ENCODE measurements at places on chromosomes 5 and 9.

- no peak for DNase-seq
- H3K4me1 ChIP-seq, result no peaks in the 10 kb centered on the region
- no peaks in the 10 kb centered on the region for H3K36me3 ChIP-seq
These were observed 244.2 kb upstream of the RIOK2 start for GRCh38 chr5:97427235-97427634.

DNA sequence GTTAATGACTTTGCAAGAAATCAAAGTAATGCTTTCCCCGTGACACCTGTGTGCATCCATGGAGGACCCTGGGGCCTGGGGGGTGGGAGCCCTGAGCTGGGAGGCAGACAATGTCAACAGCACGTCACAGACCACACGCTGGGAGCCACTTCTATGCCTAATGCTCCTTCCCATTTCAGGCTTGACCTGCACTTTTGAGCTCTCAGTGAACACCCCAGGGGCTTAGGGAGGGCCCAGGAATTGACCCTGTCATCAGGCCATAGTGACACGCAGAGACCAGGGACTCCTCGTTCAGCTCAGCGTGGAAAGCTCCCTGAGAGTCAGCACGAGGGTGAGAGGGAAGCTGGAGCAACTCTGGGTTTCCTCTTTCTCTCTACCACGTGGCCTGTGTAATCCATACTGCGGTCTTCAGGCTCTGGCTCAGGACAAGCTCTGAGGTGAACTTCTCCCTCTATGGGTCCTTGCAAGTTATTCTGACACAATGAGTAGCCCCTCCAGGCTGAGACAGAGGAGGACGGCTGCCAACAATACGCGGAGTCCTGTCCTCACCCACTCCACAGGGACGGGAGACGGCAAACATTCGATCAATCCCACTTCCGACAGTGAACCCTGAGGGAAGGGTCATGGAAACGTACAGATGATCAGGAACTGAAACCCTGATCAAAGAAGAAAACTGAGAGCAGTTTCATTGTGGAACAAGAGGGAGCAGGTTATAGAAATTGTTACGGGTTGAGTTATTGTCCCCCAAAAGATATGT lies 130.8 kb upstream of the IRX4 start:
- no peaks in the 10 kb centered on the region for H3K4me1 ChIP-seq
- no peak overlapping the region for H3K27ac ChIP-seq
- DNase-seq, result no peak
- H3K27me3 ChIP-seq, result peaks cover 33% of the 10 kb centered on the region
- no peaks in the 10 kb centered on the region for H3K36me3 ChIP-seq

- H3K27me3 ChIP-seq, result peaks cover 25% of the 10 kb centered on the region
- H3K4me1 ChIP-seq, result no peaks in the 10 kb centered on the region
- DNase-seq, result peak; percentile 26
- no peak overlapping the region for H3K27ac ChIP-seq
- H3K36me3 ChIP-seq, result no peaks in the 10 kb centered on the region
These were observed 139.6 kb downstream of the CMYA5 start for GRCh38 chr5:79829260-79829659.

DNA sequence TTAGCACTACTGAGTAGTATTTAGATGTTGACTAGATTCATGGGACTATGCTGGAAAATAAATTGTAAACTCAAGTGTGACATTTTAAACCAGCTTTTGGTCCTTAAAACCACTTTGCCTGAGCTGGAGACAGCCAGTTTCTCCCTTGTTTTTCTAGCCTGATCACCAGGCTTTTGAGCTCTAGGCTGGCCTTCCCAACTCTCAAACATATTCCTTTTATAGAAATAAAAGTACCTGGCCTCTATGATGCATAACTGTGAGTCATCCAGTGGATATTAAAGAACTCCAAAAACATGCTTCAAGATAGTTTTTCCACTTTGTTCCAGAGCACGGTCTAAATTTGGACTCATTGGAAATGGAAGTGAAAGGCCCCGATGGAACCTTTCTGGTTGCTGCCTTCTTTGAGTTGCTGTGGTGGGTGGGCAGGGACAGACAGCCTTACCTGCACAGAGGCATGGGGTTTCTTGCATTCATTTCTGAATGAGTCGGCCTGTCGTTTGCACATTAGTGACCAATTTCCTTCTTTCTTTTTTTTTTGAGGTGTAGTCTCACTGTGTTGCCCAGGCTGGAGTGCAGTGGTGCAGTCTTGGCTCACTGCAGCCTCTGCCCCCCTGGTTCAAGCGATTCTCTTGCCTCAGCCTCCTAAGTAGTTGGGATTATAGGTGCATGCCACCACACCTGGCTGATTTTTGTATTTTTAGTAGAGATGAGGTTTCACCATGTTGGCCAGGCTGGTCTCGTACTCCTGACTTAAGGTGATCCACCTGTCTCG lies 43.1 kb downstream of the TRIO start:
- peaks cover 13% of the 10 kb centered on the region for H3K36me3 ChIP-seq
- peak overlapping the region; percentile 54 for H3K4me3 ChIP-seq
- peak overlapping the region; percentile 94 for H3K27ac ChIP-seq
- H3K4me1 ChIP-seq, result peaks cover 95% of the 10 kb centered on the region
- DNase-seq, result no peak

DNA sequence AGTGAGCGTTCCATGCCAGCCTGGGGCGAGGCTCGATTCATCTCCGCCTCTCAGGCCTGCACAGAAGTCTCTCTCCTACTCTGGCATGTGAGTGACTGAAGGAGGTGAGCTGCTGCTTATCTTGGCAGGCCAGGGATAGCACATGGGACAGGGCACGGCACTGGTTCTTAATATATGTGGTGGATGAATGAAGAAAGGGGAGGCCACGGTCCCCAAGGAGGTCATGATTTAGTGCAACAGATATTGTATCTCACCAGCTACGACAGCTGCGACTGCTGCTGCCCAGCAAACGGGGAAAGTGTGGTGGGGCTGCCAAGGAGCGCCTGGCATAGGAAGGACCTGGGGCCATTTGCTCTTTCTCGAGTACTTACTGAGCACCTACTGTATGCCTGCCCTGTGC lies 19.3 kb upstream of the MAPK9 start:
- H3K27ac ChIP-seq, result no peak overlapping the region
- no peaks in the 10 kb centered on the region for H3K4me1 ChIP-seq
- no peak for DNase-seq
- H3K27me3 ChIP-seq, result peaks cover 8% of the 10 kb centered on the region
- no peak overlapping the region for H3K4me3 ChIP-seq
- H3K36me3 ChIP-seq, result no peaks in the 10 kb centered on the region

DNA sequence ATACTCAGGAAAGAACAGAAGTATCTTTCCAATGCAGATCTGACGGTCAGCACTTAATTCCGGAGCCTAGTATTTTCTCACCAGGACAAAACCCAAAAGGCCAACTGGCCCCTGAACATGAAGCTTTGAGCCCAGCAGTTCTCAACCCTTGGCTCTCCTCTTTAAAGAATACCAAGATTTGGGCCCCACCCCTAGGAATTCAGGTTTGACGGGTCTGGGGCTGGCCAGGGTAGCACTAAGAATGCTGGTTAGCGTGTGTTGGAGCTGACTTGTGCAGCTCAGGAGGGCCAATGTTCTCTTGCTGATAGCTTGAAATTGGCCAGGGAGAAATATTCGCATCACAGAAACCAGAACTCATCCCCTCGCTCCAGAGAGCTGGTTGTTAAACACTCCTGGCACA lies 88.3 kb upstream of the PTCH1 start:
- no peak overlapping the region for H3K4me3 ChIP-seq
- no peaks in the 10 kb centered on the region for H3K36me3 ChIP-seq
- H3K27me3 ChIP-seq, result peaks cover 32% of the 10 kb centered on the region
- no peak for DNase-seq
- H3K4me1 ChIP-seq, result no peaks in the 10 kb centered on the region

DNA sequence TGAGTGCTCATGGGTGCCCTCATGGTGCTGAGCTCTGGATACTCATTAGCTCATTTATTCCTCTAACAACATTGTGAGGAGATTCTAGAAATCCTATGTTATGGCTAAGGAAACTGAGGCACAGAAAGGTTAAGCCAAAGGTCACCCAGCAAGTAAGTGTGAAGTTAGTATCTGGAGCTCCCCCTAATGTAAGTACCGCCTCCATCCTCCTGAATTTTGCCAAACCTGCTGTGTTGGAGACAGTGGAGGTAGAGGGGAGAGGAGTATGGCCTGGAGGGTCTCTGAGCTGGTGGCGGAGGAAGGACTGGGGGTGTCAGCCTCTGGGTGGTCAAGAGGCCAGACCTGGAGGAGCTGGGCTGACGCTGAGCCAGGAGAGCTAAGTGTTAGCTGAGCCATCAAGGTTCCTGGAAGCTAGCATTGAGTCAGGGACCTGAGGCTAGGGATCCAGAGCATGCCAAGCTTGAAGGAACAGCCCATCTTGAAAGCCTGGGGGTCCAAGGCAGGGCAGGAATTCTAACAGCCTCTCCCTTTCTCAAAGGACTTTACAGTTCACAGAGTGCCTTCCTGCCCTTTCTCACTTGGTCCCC lies 114.8 kb downstream of the RGS3 start:
- DNase-seq, result no peak
- peaks cover 36% of the 10 kb centered on the region for H3K36me3 ChIP-seq
- peaks cover 57% of the 10 kb centered on the region for H3K4me1 ChIP-seq
- peak overlapping the region; percentile 40 for H3K4me3 ChIP-seq
- H3K27me3 ChIP-seq, result no peaks in the 10 kb centered on the region
- peak overlapping the region; percentile 89 for H3K27ac ChIP-seq

- no peak for DNase-seq
- peaks cover 45% of the 10 kb centered on the region for H3K36me3 ChIP-seq
- H3K27ac ChIP-seq, result no peak overlapping the region
These were observed 453 bp upstream of the DOK3 start for GRCh38 chr5:177509991-177510566.

DNA sequence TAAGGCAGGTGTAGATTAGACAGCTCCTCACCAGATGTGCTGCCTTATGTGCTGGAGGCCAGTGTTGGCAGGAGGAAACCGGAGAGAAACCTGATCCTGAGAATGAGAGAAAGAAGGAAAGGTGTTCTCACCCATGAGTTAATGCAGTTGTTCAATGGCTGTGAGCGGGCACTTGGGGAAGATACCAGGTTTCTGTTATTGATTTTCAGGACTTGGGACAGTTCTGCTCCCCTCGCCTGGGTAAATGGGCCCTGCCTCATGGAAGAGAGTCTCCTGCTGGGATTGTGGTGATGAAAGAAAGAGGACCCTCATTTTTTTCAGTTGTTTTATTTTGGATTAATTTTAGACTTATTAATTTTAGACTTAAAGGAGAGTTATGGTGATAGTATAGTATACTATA lies 59.5 kb downstream of the EGFLAM start:
- H3K36me3 ChIP-seq, result no peaks in the 10 kb centered on the region
- no peaks in the 10 kb centered on the region for H3K4me1 ChIP-seq
- no peak for DNase-seq
- H3K27me3 ChIP-seq, result peaks cover 66% of the 10 kb centered on the region

GRCh38 chr5:142726188-142726731 lies 40.4 kb upstream of the FGF1 start:
- H3K4me1 ChIP-seq, result peaks cover 22% of the 10 kb centered on the region
- no peak for DNase-seq
- no peaks in the 10 kb centered on the region for H3K27me3 ChIP-seq
- H3K4me3 ChIP-seq, result no peak overlapping the region

DNA sequence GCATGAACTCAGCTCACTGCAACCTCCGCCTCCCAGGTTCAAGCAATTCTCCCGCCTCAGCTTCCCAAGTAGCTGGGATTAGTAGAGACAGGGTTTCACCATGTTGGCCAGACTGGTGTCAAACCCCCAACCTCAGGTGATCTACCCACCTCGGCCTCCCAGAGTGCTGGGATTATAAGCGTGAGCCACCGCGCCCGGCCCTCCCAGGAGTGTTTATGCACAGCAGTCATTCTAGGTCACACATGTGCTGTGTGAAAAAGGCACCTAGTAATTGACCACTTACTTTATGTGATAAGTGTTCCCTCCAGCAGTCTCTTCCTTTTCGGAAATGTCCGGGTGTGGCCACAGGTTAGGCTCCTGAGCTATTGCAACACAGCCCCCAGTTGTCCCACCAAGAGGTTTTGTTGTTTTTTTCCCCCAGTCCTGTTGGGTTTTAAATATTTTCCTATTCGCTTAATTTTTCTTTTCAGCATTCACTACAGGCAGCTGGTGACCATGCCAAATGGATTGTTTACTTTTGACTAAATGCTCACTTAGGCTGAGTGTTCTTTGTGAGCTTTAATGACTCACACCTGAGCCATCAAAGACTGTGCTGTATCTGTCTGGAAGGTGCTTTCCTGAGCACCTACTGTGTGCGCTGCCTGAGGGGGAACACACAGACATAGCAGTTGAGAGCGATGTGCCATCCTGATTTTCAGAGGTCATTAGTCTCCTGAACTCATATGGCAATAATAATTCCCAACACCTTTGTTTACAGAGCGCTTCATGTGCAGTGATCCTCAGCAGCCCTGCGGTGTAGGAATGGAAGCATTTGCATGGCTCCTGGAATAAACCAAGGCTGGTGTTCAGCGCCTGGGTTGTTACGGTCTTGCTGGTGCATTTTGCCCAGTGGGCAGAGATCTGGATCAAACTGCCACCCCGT lies 94.3 kb downstream of the MVB12B start:
- peak; percentile 14 for DNase-seq
- H3K27me3 ChIP-seq, result no peaks in the 10 kb centered on the region
- peak overlapping the region; percentile 30 for H3K27ac ChIP-seq
- H3K36me3 ChIP-seq, result no peaks in the 10 kb centered on the region

GRCh38 chr5:131854134-131854533 lies 57.3 kb upstream of the FNIP1 start:
- DNase-seq, result no peak
- H3K27me3 ChIP-seq, result peaks cover 34% of the 10 kb centered on the region
- no peak overlapping the region for H3K4me3 ChIP-seq
- peaks cover 4% of the 10 kb centered on the region for H3K36me3 ChIP-seq
- no peaks in the 10 kb centered on the region for H3K4me1 ChIP-seq
- H3K27ac ChIP-seq, result no peak overlapping the region

DNA sequence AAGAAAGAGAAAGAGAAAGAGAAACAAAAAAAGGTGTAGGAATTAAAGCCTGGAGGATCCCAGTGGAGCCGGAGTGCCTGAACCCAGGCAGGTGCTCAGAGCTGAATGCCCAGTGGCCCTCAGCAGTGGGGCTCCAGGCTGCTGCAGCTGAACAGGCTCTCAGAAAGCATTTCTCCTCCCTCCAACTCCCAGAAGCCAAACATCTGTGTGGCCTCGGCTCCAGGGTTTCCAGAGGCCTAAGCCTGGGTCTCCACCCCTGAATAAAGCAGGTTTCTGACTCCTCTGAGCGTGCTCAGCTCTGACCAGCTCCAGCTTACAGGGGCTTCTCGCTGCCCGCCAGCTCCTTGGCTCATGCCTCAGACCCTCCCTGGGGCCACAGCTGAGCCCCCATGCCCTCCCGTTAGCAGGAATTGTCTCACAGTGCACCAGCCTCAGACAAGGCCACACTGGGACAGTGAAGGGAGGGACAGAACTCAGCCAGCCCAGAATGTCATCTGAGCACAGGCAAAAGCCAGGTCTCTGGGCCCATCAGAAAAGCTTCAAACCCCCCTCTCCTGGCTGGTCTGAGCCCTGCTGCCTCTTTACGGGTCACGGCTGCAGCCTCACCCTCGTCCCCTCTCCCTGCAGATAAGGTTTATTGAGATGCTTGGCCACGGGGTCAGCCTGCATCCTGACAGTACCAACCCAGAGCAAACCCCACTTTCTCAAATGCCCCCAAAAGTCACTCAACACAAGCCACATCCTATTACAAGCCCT lies 114.4 kb upstream of the PPP1R26 start:
- no peaks in the 10 kb centered on the region for H3K4me1 ChIP-seq
- DNase-seq, result no peak
- no peak overlapping the region for H3K27ac ChIP-seq
- H3K4me3 ChIP-seq, result no peak overlapping the region
- peaks cover 22% of the 10 kb centered on the region for H3K27me3 ChIP-seq
